H1 (cell line): ENCODE measurements at places on chromosomes 16 and 17.

DNA sequence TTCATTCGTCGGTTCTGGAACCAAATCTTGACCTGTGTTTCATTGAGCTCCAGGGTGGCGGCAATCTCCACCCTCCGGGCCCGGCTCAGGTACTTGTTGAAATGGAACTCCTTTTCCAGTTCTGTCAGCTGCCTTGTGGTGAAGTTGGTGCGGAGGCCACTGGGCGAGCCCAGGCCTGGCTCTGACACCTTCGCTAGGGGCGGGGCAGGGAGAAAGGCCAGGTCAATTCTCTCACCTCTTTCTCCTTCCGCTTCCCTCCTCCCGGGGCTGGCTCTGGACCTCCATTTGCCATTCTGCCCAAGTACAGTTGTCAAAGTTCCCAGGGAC is 1.2 kb downstream of the HOXB1 start:
- DNase-seq, result no peak

DNA sequence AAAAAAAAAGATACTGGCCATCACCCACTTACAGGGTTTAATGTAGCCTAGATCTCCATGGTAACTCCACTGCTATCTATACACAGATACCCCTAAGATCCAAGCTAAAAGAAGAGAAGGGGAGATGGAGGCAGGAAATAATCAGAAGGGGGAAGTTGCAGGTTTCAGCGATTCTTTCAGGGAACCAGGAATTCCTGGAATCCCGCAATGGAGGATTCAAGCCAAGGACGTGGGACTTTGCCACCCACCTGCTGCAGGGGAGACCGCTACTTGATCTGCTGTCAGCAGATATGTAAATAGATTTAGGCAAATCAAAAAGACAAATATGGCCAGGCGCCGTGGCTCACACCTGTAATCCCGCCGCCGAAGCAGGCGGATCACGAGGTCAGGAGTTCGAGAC is 121.1 kb downstream of the AIPL1 start:
- DNase-seq, result no peak

DNA sequence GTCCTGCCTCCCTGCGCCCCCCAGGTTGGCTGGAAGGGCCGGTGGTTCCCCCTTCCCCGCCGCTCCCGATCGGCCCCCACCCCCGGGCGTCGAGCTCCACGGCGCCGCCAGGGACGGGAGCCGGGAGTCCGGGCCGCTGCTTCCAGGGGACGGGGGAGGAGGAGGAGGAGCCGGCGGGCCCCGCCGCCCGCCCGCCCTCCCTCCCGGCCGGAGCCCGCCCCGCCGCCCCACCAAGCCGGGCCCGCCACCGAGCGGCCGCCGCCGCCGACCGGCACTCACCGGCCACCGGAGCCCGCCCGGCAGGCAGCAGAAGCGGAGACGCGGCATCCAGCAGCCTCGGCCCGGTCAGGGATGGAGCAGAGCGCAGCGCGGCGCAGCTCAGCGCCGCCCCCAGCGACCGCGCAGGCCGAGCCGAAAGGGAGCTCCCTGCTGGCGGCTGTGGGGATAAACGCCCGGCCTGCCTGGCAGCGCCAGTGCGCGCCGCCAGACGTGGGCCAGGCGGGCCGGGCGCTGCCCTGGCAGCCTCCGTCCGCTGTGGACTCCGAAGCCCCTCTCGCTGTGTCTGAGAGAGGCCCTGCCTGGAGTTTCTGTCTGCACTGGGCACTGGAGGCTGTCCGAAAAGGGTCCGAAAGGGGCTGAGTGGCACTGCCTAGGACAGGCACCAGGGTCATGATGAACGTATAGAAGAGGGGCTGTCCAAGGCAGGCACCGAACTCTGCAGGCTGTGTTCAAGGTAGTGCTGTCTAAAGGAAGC is at the start of gene MYO18A:
TSS of gene MYO18A (minus strand) at position 365 of the 754 bp plus-strand sequence. CDS start 13,458 bp downstream, outside the sequence.
- peak; percentile 41 for DNase-seq

DNA sequence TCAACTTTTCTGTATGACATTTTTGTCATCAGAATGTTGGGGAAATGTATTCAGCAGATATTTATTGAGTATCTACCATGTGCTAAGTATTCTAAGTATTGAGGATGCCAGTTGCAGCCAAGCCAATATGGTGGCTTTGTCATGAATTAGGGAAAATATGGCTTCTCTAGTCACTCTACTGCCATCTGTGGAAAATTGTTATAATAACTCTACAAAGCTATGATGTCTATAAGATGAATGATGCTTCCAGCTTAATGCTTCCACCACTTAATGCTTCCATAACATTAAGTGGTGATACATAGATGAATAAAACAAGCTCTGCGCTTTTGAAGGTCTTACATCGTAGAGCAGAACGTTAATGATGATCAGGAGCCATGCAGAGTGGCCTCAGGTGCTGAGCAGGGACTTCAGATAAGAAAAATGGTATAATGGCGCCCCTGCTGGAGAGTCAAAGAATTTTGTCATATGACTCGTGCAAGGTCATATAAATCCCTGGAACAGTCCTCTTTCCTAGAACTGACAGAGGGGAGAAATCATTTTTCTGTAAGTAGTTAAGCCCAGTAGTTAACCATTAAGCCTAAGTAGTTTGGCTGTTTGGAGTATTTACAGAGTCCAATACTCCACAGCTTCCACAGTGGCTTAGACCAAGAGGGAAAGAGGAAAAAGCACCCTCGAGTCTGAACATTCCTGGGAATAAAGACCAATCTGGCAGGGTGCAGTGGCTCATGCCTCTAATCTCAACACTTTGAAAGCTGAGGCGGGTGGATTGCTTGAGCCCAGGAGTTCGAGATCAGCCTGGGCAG is 2.7 kb upstream of the TMIGD1 start:
- DNase-seq, result peak; percentile 63

GRCh38 chr16:2985462-2985861 is 5.2 kb upstream of the PKMYT1 start:
- no peak for DNase-seq

DNA sequence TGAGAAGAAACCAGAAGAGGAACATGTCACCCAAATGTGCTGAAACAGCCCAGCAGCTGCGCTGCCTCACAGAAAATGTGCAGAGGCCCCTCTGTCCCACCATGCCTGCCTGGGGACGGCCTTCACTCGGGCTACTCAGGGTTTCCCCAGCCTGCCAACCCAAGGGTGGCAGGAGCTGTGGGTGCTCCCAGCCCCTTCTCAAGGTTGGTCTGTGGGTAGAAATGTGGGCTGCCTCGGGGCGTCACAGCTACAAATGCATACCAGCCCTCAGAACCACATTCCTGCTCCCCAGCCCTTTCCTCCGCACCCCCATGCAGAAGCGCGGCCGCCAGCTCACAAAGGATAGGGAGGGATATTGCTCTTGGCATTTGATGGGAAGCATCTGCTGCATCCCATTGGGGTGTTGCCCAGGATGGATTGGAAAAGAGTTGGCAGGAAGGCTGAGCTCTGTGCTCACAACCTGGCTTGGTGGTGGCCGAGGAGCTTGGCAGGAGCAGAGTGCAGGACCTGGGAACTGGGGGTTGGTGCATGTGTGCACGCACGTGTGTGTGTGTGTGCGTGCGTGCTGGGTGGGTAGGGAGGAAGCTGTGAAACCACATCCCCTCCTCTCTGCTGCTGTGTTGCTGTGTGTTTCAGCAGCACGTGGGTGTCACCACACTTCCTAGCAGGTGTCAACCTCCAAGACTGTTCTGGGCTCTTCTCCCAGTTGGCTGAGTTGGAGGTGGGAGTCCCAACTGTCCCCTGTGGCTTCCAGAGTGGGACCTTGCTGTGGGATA is 304.4 kb downstream of the SEC14L1 start:
- DNase-seq, result no peak

DNA sequence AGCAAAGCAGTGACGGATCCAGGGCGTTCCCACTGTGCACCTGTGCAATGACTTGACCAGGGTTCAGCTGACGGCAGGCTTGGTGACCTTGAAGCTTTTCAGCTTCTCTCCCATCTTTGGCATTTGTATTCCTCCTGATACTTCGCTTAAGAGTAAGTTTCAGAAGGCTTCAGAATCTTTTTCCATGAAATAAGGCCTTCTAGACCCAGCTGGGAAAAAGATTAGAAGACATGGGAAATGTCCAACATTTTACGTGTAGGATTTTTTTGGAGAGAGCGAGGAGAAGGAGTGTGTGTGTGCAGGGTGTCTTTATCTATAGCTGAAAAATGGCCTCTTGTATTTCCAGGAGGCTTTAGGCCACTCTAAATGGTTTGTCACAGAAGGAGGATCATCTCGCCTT is 104.1 kb downstream of the BANP start:
- DNase-seq, result no peak

DNA sequence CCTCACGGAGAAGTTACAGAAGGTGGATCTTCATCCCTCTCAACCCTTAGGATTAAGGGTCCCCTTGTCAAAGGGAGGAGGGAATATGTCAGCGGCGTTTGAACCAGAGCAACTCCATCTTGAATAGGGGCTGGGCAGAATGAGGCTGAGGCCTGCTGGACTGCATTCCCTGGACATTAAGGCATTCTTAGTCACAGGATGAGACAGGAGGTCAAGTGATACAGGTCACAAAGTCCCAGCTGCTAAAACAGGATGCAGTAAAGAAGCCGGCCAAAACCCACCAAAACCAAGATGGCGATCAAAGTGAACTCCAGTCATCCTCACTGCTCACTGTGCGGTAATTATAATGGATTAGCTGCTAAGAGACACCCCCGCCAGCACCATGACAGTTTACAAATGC is 36.7 kb downstream of the RBFOX3 start:
- no peak for DNase-seq

GRCh38 chr16:54460263-54460860 is 173.8 kb upstream of the IRX3 start:
- no peak for DNase-seq

DNA sequence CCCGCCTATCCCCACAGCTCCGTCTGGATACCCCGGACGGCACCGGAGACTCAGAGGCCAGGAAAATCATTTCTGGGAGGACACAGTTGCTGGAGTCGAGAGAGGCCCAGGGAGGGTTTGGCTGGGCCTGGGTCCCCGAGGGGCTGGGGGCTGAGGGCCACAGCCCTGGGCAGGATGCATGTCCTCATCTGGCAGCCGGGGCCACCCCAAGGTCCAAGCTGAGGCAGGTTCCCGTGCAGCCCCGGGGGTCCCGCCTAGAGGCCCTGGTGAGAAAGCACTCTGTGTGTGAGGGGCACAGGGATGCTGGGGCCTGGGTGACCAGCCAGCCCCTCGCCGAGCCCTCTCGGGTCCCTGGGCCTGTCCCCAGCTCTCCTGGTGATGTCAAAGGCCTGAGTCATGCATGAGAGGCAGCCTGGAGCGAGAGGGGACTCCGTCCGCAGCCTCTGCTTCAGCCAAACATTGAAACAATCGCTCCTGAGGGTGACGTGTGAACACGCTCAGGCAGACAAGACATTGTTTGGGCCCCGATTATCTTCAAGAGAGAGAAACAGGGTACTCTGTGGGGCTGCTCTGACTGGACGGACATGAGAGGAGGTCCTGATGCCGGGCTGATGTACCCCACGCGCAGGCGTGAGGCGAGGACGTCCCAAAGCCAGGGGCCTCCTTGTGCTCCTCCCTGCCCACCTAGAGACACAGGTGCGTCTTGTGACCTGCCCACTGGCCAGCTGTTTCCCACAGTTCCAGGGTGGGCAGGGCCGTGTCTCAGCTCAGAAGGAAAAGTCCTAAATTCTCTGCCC is 25.8 kb upstream of the C1QTNF8 start:
- DNase-seq, result no peak

- DNase-seq, result no peak
Observed at GRCh38 chr17:53662608-53663007, 160.1 kb upstream of the KIF2B start.

GRCh38 chr17:38587947-38588787 is 17.6 kb downstream of the SRCIN1 start:
- no peak for DNase-seq
